ENCODE measurements at places on chromosomes 6 and 20.
A peak's percentile ranks its signal among the peaks of the same experiment; 100 is the strongest.

GRCh38 chr20:46253391-46253790 lies 54.9 kb downstream of the CDH22 start:
- DNase-seq = peak; percentile 92

GRCh38 chr6:142373268-142374090 lies 71.7 kb downstream of the ADGRG6 start:
- DNase-seq = no peak

DNA sequence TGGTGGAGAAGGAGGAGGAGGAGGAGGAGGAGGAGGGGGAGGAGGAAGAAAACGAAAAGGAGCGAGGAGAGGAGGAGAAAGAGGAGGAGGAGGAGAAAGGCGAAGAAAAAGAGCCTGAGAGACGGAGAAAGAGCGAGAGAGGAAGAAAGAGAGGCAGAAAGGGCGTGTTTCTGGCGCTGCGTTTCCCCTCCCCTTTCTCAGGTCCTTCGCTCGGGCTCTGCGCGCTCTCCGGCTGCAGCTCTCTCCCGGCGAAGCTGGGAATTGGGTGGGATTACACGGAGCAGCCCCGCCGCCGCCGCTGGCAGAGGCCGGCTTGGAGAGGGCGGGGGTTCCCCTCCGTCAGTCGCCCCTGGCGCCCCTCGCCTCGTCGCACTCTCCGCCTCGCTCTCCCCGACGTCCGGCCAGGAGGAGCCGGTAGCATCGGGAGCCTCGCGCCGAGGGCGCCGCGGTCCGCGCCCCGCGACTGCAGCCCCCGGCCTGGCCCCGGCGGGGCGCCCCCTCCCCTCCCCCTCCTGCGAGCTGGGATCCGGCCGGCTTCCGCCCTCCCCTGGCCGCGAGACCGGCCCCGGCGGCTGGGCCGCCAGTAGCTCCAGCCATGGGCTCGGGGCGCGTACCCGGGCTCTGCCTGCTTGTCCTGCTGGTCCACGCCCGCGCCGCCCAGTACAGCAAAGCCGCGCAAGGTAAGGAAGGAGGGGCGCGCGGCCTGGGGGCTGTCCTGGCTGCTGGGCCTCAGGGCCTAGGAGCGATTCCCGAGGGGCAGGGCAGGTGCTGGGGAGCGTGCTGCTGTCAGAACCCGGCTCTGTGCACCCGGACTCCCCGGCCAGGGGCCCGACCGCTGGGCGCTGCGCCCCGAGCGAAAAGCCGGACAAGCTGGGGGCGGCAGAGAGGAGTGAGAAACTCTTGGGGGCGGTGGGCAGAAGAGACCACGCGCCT lies at the start of gene SCUBE3:
Gene SCUBE3, plus strand, starts transcription at position 133 of the 933 bp plus-strand sequence. Its CDS starts 463 bp downstream, at position 596.
- DNase-seq = peak; percentile 91

- DNase-seq = no peak
These were observed 12.8 kb downstream of the ZDHHC14 start for GRCh38 chr6:157393669-157394327.

- DNase-seq = no peak
These were observed 81.6 kb downstream of the PXDC1 start for GRCh38 chr6:3669916-3670315.

GRCh38 chr6:117270843-117271507 lies 5.6 kb downstream of the VGLL2 start:
- no peak for DNase-seq

DNA sequence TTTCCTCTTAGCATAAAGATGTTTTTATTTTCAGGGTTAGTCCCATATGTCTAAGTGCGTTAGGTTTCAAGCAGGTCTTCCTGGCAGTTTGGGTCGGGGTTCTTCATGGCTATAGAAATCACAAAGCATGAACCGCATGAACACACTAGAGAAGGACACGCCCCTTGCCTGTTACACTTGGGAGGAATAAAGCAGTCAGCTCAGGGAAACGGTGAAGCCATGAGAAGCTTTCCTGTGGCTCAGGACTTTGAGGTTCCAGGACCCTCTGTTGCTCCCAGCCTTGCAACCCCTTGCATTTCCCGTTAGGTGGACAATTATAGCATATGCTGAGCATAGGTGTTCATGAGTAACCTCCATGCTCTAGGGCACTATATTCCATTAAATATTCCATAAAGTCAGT lies 96.7 kb downstream of the SYCP2 start:
- no peak for DNase-seq

GRCh38 chr6:36544228-36544627 lies 3.1 kb downstream of the STK38 start:
- no peak for DNase-seq

GRCh38 chr6:159595173-159595572 lies 97.9 kb downstream of the SOD2 start:
- DNase-seq = no peak

- DNase-seq = no peak
These were observed 64.7 kb upstream of the PRL start for GRCh38 chr6:22361576-22361975.

DNA sequence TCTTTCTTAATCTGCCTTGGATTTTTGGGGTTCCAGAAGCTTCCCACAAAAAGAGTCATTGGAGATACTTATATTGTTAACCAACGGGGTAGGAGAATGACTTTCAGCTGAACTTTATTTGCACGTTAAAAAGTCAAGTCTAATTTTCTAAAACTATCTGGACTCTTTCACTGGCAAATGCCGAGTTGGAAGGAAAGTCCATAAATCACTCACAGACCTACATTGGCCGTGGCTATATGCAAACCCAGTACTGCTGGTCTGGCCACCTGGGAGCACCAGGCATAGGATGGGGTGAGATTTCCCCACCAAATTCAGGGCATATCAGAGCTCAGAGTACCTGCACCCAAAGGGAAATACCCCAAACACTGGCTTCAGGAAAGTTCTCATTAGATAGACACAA lies 71.3 kb upstream of the SALL4 start:
- DNase-seq = no peak

DNA sequence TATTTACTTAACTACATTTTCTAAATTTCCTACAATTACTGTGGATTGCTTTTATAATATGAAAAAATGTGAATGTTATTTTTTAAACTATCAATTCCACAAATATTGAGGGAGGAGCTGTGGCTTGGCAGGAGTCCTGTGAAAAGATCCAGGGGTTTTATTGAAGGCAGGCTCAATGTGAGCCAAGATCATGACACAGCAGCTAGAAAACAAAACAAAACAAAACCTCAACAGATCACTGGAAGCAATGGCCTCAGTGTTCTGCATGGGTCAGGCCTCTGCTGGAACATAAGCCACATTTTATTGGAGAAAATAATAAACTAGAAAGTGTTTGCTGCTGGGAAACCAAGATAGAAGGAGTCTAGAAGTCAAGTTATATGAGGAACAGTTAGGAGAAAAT lies 19.4 kb upstream of the RCAN2 start:
- DNase-seq = no peak

DNA sequence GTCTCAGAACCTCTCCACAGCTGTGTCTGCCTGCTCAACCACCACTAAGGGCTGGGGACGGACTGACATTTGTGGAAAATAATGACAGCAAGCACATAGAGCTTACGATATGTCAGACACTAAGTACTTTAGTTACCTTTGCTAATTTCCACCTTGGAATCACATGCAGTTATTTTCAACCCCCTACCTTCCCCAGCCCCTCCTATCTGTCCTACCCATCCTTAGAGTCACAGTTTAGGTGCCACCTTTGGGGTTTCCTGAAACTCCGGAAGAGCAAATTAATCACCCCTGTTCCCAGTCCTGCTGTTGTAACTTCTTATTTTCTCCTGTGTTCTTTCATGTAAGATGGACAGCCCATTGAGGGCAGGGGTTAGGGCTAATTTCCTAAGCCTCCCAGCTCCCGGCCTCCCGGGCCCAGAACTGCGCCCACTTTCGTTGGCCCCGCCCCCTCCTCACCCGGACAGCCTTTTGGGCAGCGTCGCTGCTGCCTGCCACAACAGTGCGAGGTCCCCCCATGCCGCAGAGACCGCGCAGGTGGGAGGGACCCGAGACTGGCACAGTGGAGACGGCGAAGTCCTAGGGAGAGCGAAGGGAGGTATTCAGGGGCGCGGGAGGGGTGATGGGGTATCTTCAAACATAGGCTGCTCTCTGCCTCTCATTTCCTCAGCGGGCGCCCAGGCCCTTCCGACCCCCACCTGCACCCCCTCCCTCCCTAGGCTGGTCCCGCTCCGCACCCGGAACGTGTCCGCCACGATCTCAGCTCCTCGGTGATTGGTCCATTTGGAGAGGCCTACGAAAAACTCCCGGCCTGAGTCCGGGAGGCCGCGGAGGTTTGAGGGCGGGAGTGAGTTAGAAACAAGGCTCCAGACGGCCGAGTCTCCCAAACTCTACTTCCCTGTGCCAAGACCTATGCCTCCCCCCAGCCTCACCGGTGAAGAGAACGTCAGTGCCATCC lies 1.1 kb downstream of the DDAH2 start:
- no peak for DNase-seq

GRCh38 chr6:16688984-16689636 lies 72.2 kb downstream of the ATXN1 start:
- DNase-seq = no peak

DNA sequence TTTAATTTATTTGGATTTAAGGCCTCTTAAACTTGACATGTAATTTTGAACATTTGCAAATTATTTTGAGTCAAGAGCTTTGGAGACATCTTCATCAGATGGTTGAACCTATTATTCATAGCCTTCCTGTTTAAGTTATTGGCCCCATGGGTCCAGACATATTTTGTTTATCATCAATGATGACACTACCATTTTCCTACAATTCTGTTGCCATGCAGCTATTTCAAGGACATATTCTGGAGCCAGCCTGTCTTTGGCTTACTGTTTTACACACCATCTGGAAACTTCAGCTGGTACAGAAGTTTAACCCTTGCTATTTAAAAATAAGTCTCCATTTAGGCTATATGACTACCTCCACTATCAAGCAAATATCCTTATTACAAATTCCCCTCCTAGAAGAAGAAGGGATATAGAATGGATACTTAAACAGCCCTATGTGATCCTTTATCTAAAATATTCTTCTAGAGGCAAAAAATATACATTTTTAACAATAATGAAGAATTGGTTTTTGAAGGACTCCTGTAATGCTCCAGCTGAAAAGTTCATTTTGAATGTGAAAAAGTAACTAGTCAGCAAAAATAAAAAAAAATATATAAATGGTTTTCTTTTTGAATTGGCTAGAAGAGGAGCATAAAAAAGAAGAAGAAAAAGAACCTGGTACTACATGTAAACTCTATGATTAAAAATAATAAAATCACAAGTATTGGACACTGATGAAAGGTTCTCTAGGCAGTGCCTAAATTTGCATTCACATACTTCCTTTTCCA lies 544.0 kb upstream of the HS3ST5 start:
- DNase-seq = no peak

DNA sequence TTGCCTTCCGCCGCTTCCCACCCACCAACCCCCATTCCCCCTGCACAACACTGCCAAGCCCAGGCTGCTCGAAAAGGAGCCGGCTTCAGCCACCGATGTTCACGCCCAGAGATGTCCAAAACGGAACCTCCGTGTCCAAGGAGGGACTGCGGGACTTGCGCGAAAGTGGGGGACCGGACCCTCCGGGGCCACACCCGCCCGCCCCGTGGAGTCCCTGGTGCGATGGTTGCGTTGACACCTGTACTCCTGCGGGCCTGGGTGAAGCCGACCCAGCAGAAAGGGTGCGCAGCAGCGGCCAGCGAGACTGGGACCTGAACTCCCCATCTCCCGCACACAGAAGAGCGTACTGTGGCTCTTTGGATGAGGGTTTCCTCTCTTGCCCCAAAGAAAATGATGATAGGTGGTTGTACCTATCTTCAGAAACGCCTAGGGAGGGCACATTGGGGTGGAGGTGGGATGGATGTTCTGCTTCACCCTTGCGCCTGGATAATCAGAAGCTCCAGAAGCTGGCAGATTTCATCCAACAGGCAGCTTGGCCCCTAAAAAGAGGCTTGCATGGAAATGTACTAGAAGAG lies 1.9 kb upstream of the VGLL2 start:
- no peak for DNase-seq
